ENCODE measurements at places on chromosomes 4 and X.

DNA sequence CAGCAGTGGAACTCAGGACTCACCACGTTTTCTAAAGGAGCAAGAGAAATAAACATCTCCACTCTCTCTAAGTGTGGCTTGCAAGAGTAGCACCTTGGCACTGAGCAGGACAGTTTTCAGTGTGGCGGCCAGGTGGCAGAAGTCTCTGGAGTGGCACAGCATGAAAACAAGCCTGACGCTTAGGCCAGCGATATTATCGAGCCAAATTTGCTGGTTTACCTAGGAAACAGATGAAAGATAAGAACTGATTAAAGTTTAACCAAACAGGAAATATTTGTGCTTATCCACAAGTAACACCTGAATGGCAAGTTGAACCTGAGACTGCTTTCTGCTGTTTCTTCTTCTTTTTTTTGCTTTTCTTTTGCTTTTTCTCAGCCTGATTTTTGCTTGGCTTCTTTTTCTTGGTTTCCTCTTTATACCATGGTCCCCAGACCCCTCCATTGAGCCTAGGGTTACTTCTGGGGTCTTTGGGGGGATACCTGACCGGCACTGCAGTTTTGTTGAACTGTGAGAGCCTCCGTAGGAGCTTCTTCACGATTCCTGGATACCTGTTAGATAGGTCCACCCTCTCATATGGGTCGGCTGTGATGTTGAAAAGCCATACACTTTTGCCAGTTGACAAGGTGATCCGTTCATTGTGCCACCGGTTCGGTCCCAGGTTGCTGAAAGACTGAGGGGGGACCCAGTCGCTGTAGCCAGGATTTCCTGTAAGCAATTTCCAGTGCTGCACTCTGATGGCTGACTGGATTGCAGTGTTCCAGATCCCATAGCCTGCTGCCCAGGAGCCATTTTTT lies 77.3 kb downstream of the ARSJ start:
- no peak for DNase-seq

GRCh38 chr4:115671581-115671980 lies 558.2 kb upstream of the NDST4 start:
- no peak for DNase-seq

DNA sequence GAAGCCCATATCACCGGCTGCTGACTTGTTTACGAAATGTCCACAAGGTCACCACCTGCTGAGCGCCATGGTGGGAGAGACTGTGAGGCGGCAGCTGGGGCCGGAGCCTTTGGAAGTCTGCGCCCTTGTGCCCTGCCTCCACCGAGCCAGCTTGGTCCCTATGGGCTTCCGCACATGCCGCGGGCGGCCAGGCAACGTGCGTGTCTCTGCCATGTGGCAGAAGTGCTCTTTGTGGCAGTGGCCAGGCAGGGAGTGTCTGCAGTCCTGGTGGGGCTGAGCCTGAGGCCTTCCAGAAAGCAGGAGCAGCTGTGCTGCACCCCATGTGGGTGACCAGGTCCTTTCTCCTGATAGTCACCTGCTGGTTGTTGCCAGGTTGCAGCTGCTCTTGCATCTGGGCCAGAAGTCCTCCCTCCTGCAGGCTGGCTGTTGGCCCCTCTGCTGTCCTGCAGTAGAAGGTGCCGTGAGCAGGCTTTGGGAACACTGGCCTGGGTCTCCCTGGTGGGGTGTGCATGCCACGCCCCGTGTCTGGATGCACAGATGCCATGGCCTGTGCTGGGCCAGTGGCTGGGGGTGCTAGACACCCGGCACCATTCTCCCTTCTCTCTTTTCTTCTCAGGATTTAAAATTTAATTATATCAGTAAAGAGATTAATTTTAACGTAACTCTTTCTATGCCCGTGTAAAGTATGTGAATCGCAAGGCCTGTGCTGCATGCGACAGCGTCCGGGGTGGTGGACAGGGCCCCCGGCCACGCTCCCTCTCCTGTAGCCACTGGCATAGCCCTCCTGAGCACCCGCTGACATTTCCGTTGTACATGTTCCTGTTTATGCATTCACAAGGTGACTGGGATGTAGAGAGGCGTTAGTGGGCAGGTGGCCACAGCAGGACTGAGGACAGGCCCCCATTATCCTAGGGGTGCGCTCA lies 8.7 kb upstream of the MSANTD1 start:
- DNase-seq: no peak

GRCh38 chr4:65195666-65196065 lies 474.6 kb downstream of the EPHA5 start:
- no peak for DNase-seq

DNA sequence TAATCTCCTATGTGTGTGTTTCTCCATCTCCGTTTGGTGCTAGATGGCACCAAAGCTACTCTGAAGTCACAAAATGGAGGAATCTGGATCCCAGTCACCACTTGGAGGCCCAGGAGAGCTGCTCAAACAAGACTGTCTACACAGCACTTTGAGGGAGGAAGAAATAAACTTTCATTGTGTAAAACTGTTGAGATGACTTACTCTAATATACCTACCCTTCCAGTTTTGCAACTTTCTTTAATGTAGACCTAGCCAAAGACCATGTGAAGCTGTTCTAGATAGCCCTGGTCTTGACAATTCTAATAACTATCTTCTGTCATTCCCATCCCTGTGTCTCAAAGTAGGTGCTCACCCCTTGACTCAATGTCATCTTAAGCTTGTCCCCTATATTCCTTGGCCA lies 52.8 kb upstream of the TAB3 start:
- no peak for DNase-seq

- DNase-seq: peak; percentile 18
Measured at GRCh38 chrX:51893931-51894696, 691 bp downstream of the MAGED1 start.

DNA sequence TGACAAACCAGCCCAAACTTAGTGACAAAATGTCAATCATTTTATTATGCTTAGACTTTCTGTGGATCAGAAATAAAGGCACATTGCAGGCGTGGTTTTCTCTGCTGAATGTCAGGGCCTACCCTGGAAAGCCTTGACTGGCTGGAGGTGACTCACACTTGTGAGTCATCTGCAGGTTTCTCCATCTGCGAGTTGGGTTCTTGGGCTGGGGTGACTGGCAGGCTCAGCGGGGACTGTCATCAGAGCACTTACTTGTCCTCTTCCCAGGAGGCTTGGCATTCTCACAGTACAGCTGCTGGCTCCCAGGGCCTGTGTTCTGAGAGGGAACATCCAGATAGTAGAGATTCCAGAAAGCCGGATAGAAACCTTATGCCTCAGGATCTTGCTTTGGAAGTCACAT lies 153.8 kb upstream of the AGA start:
- no peak for DNase-seq

- DNase-seq: no peak
Measured at GRCh38 chr4:38957261-38957815, 74.9 kb downstream of the TMEM156 start.

DNA sequence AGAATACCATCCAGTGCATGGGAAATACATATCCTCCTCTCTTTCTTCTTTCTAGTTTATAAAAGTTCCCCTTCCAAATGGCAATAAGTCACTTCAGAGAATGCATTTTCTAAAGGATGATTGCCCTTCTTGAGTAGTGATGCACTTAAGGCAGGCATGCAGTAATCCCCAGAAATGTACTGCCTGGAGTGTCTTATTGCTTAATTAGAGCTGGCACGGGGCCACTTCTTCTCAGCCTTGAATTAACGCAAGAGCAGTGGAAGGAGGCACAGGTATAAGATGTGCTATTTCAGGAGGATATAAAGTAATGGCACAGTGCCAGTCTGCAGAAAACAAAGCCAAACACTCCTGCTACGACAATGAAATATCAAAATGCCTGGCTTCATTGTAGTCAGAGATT lies 371.4 kb upstream of the FAM241A start:
- no peak for DNase-seq

DNA sequence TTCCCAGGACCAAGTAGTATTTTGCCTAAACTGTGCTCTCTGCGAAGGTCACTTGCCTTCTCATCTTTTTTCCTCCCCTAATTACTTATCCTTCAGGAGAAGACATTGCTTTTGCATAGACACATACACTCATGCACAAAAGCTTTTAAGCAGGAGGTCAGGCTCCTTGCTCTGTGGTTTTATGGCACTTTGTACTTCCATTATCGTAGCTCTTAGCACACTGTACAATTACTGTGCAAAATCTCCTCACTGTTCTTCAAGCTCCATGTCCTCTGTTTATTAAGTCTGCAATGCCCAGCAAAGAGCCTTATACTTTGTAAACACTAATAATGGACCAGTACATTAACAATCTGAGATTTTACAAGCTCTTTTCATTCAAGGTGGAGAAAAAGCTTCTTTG lies 188.4 kb upstream of the GNPDA2 start:
- no peak for DNase-seq

GRCh38 chr4:86294883-86295282 lies 65.0 kb downstream of the MAPK10 start:
- DNase-seq: no peak

DNA sequence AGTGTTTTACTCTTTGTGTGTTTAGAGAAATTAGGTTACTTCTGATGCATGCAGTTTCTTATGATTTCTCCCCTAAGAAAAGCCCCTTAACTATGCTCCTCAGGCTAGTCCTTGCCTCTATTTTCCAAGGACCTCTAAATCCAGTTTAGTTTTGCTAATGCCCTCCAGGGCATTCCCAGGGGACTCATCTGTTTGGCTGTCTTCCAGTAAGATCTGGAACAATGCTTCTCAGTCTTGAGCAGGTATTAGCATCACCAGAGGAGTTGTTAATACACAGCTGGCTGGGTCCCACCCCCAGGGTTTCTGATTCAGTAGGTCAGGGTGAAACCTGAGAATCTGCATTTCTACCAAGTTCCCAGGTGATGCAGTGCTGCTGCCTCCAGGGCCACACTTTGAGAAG lies 56.9 kb downstream of the OTC start:
- DNase-seq: no peak

DNA sequence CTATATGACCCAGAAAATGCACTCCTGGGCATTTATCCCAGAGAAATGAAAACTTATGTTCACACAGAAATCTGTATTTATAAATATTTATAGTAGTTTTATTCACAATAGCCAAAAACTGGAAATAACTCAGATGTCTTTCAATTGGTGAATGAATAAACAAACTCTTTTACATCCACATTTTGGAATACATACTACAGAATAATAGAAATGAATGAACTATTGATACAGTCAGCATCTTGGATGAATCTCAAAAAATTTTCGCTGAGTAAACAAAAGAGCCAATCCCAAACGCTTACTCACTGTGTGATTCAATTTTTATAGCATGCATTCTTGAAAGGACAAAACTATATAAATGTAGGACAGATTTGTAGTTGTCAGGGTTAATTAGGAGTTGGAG lies 75.1 kb upstream of the HTR2C start:
- no peak for DNase-seq

DNA sequence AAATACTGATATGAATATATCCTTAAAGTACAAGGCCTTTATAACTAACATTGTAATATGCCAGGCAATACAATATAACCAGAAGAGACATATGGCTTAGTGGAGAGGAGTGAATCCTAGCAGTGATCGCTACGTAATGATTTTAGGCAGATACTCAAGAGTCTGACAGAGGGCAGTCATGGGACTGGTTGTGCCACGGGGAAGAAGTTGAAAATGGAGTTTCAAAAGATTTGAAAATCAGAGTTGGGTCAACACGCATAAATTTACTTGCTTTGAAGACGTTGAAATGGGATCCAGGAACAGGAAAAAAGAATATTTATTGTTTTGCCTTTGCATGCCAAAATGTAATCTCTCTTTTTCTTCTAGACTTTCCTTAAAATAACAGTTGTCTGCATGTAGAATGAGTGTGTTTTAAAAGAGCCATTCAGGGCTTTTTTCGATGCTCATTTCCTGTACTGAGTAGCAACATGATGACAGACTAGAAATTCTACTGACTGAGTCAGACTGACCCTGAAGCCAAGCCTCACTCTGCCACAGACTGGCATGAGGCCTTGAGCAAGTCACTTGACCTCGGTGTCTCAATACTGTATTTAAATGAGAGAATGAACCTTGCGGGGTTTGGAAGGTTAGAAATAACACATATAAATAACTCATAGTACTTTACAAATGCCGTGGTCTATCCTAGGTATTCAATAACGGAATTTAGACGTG lies 8.1 kb upstream of the SMS start:
- no peak for DNase-seq

DNA sequence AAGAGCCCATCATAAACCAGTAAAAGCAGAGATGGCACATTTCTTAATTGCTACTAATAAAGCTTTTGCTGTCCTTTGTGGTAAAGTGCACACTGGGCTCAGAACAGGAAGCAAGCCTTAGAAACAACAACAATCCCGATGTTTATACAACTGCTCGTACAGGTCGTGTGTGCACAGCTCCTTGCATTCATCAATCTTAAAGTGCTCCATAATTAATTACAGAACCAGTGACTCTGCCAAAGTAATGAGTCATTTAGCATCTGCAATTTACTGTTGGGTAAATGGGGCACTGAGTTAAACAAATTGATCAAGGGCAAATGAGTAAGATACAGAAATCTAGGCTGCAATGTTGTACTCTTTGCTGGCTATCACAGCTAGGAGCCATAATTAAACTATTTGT lies 61.3 kb upstream of the TXK start:
- no peak for DNase-seq

GRCh38 chrX:69493766-69494165 lies 10.4 kb upstream of the NALF2 start:
- DNase-seq: no peak

- no peak for DNase-seq
Measured at GRCh38 chrX:7133050-7133440, 14.5 kb upstream of the STS start.

DNA sequence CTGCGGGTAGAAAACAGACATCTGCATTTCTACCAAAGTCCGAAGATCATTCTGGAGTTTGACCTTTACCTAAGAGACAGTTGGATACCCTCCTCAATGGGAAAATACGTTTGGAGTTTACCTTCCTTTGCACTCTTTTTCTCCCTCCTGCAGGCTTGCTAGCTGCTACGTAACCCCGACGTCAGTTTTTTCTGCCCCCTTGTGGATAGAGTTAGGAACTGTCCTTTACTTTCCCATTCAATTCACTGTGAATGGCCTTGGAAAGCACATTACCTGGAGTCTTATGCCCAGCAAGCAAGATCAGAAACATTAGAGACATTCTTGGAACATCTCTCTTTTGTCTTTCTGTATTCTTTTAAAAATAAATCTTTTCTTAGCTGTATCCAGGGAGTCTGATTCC lies 250.7 kb downstream of the NAP1L3 start:
- no peak for DNase-seq

DNA sequence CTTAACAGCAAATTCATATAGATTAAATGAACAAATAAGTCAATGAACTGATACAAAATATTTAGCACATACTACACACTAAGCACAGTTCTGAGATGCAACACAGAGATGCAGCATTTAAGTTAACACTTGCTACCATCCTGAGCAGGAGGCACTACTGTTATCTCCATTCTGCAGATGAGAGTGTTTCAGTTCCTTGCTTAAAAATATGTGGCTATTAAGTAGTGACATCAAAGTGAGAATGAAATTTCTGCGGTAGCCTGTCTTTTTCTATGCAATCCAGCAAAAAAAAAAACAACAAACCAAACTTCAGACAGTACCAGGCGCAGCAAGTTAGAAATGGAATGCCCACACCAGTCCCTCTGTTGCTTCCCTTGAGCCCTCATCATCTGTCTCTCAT lies 90.8 kb downstream of the SHISA3 start:
- DNase-seq: no peak
